Subcutaneous preadipocyte (primary cell): ENCODE measurements at places on chromosomes 3 and 15. TPM values are rescaled to one million over a fixed set of nuclear protein-coding genes. Genes with fewer than 3 reads are reported as not detected.

Gene KLHL40
- not detected in 2 replicates for total RNA-seq

Gene CCNDBP1
- 60.0 and 61.0 TPM in 2 replicates for total RNA-seq

Gene SATB1
- 8.4 and 8.5 TPM in 2 replicates for total RNA-seq

Gene AMIGO3
- total RNA-seq: 0.37 and 1.2 TPM in 2 replicates

Gene ZDHHC23
- under 0.01 and 0.39 TPM in 2 replicates for total RNA-seq

Gene PBRM1
- 52.9 and 75.7 TPM in 2 replicates for total RNA-seq

Gene LSMEM2
- not detected in 2 replicates for total RNA-seq

Gene LYSMD4
- total RNA-seq: 11.0 and 12.7 TPM in 2 replicates

Gene SERPINI2
- total RNA-seq: not detected in 2 replicates

Gene MOBP
- total RNA-seq: not detected in 2 replicates

Gene SPINK8
- total RNA-seq: not detected in 2 replicates

Gene MEX3B
- 2.0 and 2.6 TPM in 2 replicates for total RNA-seq

Gene CCDC12
- 23.1 and 26.6 TPM in 2 replicates for total RNA-seq

Gene TTLL13
- under 0.01 TPM in 1 of 2 replicates, not detected in the other for total RNA-seq

Gene SLC6A1
- not detected in 2 replicates for total RNA-seq

Gene FANCD2OS
- total RNA-seq: not detected in 2 replicates

Gene CLDN18
- not detected in 2 replicates for total RNA-seq

Gene VIPR1
- not detected in 2 replicates for total RNA-seq

Gene CEP152
- total RNA-seq: 8.5 and 18.0 TPM in 2 replicates

Gene LSG1
- 43.4 and 50.0 TPM in 2 replicates for total RNA-seq

Gene TMF1
- total RNA-seq: 25.0 and 35.6 TPM in 2 replicates

Gene VPS8
- total RNA-seq: 43.4 and 56.7 TPM in 2 replicates

Gene LRRC28
- 17.2 and 21.3 TPM in 2 replicates for total RNA-seq

Gene MFN1
- total RNA-seq: 47.8 and 56.9 TPM in 2 replicates

Gene SETD5
- total RNA-seq: 83.0 and 95.4 TPM in 2 replicates

Gene LTK
- 0.20 TPM in 1 of 2 replicates, not detected in the other for total RNA-seq
